Urothelium cell line (cell line): ENCODE measurements at places on chromosomes 4 and X.
A peak's percentile ranks its signal among the peaks of the same experiment; 100 is the strongest.

DNA sequence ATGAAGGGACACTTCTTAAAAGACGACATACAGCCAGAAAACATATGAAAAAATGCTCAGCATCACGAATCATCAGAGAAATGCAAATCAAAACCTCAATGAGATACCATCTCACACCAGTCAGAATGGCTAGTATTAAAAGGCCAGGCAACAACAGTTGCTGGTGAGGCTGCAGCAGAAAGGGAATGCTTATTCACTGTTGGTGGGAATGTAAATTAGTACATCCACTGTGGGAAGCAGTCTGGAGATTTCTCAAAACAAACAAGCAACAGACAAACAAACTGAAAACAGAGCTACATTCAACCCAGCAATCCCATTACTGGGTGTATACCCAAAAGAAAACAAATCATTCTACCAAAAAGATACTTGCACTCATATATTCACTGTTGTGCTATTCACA, 197.9 kb downstream of the EVC2 start:
- DNase-seq = no peak

GRCh38 chr4:80361329-80361900, 25.9 kb downstream of the CFAP299 start:
- DNase-seq = peak; percentile 14

DNA sequence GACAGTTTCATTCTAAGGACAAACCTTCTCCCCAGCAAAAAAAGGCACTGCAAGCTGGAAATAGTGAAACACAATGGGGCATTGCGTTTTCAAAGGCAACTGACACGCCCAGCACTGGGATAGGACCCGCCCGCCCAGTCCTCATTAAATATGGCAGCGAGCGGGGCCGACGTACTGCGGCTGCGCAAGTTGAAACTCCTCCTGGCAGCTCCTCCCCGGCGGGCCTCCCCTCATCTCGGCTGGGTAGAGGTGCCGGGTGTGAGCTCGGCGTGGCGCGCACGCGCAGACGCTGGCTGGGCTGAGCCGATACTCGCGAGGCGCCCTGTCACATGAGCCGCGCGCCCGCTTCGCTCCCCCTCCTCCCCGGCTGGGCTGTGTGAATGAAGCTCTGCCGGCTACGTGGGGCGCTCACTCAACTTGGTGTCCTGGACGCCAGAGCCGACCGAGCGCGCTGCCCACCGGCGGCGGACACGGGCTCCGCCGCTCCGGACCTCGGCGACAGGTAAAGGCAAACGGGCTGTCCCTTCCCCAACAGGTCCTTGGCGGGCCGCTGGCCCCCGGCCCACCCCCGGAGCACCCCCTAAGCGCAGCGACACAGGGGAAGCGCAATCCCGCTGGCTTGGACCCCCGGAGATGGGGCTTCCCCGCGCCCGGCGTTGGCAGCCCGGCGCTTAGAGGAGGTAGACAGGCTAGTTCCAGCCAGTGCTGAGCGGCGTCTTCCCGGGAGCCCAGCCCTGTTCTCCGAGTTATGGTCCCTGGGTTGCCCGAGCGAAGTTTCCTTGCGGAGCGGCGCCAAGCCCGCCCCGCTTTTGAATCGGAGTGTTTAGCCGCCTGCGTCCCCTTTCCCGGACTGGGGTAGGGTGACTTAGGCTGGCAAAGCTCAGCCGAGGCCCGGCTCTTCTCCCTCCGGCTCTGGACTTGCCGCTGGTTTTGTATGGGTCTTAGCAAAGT, at the start of gene CLCN5:
Gene CLCN5, plus strand, starts transcription at position 306 of the 951 bp plus-strand sequence. CDS start 2,703 bp downstream, outside the sequence.
- DNase-seq = peak; percentile 97

- DNase-seq = no peak
These were observed 45.1 kb downstream of the OR13H1 start for GRCh38 chrX:131588995-131589394.

GRCh38 chr4:93203708-93204107, 624.8 kb upstream of the ATOH1 start:
- no peak for DNase-seq

DNA sequence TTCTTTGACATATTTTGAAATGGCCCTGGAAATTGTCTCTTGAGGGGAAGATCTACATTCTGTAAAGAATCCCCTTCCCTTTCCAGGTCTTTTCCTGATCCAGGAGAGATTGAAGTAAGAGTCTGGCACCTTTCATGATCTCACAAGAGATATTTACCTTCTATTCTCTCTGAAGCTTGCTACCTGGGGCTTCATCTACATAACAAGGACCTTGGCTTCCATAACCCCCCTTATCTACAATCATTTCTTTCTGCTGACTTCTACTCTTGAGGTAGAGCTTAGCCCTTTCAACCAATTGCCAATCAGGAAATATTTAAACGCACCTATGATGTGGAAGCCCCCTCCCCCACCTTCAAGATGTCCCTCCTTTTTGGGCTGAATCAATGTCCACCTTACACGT, 383.7 kb upstream of the MAGEB18 start:
- DNase-seq = no peak

DNA sequence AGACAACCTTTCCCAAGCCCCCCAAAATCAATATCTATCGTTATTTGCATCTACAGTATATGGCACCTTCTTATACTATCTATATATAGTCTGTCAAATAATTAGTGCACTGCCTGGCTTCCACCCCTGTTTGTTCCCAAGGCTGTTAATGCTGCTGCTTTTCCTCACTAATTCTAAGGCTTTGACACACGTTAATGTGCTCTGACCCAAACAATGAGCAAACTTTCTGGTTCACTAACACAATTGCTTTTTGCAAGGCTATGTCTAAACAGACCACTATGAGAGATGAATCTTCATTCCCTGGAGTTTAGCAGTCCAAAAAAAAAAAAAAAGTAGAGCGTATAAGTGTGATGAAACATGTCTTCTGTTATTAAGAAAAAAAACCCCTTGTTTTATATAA, 360.9 kb upstream of the AGA start:
- DNase-seq = no peak

- no peak for DNase-seq
These were observed 38.7 kb downstream of the HTT-AS start for GRCh38 chr4:3035674-3036073.

DNA sequence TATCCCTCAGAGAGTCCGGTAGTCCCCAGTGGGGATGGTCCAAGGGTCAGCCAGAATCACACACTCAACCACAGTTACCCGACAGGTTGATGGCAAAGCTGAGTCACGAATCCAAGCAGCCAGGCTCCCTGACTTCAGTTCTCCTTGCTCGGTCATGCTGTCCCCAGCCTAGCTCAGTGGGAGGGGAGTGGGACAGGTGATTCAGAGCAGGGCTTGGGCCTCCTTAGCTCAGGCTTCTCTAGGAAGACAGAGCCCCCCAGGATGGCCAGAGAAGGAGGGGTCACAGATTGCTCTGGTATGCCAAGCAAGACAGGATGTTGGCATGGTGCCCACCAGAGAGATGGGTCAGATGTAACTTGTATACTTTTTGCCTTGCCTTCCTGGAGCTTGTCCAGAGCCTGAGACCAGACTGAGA, 66.5 kb downstream of the EFNB1 start:
- peak; percentile 29 for DNase-seq

DNA sequence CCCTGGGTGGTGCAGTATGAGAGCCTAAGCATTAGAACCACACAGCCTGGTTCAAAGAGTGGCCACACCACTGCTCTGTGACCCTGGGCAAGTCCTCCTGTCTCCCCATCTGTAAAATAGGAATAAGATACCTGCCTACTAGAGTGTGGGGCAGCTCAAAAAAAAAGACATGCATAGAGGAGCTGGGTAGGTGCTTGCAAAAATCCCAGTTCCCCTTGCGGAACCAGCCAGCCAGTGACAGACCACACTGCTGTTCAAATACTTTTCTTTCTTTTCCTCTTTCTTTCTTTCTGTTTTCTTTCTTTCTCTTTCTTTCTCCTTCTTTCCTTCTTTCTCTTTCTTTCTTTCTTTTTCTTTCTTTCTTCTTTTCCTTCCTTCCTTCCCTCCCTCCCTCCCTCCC, 63.0 kb upstream of the TRIM2 start:
- DNase-seq = no peak

DNA sequence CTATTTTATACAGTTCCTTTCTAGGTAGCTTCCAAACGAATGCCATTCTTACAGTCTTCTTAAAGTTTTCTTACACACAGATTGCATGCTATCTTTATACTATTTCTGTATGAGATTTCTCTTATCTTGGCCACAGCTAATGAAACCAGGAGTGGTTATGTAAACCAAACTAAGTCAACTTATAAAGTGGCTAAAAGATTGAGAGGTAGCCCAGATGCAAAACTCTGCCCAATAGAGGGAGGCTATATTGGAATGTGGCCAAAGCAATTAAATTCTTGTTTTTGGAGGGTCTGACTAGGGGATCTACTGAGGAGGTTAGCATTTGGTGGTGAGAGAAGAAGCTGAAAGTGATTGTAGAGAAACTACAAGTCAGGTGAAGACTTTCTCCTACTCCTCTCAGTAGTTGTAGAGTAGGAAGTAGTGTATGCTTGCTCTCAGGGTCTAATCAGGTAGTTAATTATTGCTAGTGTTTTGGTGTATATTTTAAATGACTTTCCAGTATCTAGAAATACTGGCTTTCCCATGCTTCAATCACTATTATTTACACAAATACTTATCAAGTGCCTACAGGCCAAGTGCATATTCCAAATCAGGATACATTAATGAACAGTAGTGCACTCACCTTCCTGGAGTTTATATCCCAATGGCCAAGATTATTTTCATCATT, 104.2 kb upstream of the HPGD start:
- DNase-seq = no peak

GRCh38 chrX:14496674-14497073, 32.7 kb upstream of the GLRA2 start:
- no peak for DNase-seq

- DNase-seq = no peak
These were observed 202.2 kb downstream of the SH2D1A start for GRCh38 chrX:124548571-124548970.

GRCh38 chrX:123236859-123237258, 52.8 kb downstream of the GRIA3 start:
- DNase-seq = no peak

- no peak for DNase-seq
These were observed 1295.8 kb upstream of the ADGRL3 start for GRCh38 chr4:59904331-59904730.

GRCh38 chr4:141356963-141357335, 136.3 kb downstream of the ZNF330 start:
- DNase-seq = no peak

DNA sequence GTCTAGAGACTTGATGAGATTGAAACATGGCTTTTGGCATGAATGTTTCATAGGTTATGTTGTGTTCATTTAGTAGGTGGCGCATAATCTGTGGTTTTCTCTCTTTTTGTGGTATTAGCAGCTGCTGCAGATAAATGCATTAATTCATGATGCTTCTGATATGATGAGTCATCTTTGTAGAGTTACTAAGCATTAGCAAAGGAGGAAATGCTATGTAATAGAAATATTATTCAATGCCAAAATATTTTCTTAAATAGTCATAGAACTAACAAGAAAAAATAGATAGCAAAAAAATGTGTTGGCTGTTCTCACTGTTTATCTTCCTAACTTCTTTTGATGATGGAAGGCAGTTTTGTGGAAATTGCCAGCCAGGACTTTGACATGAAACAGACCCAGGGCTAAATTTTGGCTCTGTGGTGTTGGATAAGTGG, 3.6 kb downstream of the ZXDB start:
- DNase-seq = no peak

- DNase-seq = no peak
These were observed 403.2 kb upstream of the RASGEF1B start for GRCh38 chr4:81874661-81875515.

GRCh38 chr4:155445306-155445705, 68.5 kb upstream of the MAP9 start:
- DNase-seq = no peak

DNA sequence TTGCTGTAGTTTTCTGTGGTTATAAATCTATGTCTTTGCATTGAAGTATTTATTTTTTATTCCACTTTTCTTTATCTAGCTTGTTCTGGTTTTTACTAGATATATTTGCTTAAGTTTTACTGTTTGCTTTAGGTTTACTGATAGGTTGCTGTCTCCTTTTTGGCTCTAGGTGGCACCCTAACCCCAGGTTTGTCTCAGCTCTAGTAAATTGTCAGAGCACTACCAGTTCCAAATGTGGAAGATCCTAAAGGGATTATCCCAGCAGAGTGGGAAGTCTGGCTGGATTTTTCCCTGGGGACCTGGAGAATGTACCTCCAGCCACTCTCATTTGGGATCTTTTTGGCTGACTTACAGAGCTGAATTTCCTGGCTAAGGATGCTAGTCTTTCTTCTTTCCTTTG, 106.1 kb downstream of the PBDC1 start:
- peak; percentile 30 for DNase-seq

DNA sequence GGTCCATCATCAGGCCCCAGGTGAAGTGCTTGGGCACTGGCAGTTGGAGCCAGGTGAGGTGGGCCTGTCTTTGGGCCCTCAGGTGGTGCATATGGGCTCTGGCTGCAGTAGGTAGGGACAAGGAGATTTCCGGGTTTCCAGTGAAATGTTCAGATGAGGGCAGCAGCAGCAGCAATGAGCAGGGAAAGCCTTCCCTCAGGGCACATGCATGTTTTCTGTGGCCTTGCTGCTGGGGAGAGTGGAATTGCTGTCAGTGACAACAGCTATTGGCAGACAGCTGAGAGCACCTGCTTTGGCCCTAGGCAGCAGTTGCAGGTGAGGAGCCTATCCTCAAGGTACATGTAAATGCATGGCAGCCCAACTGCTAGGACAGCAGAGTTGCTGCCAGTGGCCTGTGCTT, 58.9 kb upstream of the QRFPR start:
- DNase-seq = no peak

GRCh38 chr4:78099058-78099457, 41.9 kb downstream of the FRAS1 start:
- no peak for DNase-seq

- DNase-seq = no peak
These were observed 42.0 kb downstream of the FAM149A start for GRCh38 chr4:186146458-186146857.

DNA sequence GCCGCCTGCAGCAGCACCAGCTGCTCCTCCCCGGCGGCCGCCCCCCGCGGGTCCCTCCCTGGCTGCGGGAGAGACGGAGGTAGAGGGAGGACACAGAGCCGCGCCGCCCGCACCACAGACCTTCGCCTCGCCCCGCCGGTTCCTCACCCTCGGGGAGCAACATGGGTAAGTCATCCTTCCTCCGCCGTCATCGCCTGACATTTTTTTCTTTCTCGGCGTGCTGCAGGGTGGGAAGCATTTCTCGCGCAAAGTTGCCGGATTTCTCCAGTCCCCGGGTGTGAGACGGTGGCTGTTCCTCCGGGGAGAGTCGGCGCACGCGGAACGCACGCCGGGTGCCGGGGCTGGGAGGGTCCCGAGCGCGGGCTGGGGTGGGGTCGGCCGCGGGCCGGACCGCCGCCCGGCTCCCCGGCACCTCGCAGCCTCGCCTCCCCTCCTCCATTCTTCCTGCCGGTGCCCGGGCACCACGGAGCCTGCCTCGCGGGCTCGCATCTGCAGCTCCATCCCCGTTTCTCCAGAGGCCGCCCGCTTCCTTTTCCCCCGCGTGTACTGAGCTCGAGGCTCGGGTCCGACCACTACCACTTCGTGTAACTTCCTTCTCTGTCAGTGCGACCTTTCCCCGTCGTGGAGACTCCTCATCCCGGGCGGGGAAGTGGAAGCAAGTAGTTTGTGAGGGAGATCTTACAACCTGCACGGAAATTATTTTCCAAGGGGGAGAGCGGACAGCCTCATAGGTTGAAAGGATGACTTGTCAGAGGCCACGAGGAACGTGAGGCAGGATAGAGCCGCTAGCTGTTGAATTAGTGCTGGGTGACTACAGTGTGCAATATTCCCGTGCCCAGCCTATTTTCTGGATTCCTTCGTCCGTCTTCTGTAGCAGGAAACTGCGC, 464 bp downstream of the RAP1GDS1 start:
- peak; percentile 44 for DNase-seq

GRCh38 chr4:130210864-130211263, 1114.9 kb downstream of the C4orf33 start:
- DNase-seq = no peak
